ENCODE measurements at places on chromosomes 3 and 15.
A peak's percentile ranks its signal among the peaks of the same experiment; 100 is the strongest.

DNA sequence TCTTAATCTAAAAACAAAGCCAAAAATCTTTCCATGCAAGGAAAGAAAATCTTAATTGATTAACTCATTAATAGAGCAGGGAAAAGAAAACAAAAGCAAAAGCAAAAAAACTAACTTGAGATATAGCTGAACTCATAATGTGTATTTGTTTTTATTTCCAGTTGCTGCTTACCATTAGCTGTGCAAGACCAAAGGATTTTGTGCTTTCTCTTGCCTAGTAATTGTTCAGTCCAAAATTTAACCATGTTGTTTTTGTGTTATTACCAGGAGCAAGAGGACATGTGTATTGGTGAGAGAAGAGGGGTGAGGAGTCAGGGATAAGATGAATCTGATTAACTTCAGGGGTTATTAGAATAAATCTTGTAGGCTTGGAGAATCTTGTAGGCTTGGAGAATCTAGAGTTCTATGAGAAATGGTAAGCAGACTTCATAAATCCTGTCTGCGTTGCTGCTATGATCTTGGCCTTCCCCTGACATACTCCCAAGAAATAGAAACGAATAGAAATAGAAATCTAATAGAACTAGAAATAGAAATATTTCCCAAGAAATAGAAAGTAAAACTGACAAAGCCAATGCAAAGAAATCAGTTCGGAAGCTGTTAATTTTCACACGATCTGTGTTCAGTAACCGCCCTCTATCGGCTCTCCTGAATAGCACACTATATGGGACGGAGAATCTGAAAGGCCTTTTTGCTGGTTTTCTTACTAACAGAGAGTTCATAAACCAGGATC lies 72.6 kb upstream of the TNFSF10 start:
- no peak for DNase-seq

GRCh38 chr3:39757307-39757706 lies 52.1 kb upstream of the MYRIP start:
- DNase-seq: no peak

GRCh38 chr3:187804120-187804744 lies 59.0 kb upstream of the BCL6 start:
- DNase-seq: no peak

GRCh38 chr3:115194476-115194875 lies 47.4 kb upstream of the ZBTB20 start:
- DNase-seq: peak; percentile 6

- no peak for DNase-seq
Measured at GRCh38 chr3:60755094-60755493, 496.2 kb downstream of the FHIT start.

- no peak for DNase-seq
Measured at GRCh38 chr3:52383446-52383845, 61.5 kb downstream of the SEMA3G start.

- no peak for DNase-seq
Measured at GRCh38 chr3:39280571-39280970, 735 bp upstream of the CX3CR1 start.

DNA sequence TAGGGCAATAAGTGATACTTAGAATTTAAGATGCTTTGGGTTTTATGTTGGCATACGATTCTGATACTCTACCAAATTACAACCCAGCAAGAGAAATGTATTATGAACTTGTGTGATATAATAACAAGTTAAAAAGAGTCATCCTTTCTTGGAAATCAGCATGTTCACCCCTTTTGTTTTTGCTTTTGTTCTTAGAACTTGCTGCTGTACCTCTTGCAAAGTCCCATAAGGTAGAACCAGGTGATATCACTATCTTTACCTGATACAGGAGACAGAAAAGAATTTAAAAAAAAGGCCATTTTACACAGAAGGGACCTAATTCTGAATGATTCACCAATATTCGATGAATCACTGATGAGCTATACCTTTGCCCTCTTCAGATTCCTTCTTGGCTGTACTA lies 810.4 kb downstream of the FHIT start:
- no peak for DNase-seq

DNA sequence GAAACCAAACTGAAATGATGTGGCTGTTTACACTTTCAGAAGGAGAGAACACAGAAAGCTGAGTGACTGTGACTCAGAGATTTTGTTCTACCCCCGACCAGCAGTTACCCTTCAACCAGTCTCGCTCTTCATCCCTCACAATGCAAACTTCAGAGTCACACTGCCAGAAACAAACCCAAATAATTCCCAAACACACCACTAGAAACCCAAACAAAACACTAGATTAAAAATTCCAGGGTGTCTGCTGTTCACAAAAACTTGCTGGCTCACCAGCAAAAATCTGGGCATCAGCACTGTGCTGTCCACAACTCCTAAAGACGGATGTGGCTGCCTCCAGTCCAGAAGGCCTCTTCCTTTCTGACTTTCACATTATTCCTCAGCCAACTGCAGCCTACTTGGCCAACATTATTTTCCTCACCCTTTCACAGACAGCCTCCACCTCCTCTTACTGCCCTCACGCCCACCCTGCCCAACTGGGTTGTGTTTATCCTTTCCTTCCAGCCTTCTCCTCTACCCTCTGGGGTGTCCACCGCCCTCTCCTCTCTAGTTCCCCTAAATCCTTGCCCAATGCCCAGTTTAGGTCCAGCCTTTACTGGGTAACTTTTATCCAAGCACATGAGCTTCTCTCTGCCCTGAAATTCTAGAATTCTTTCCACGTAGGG lies 71.4 kb downstream of the MECOM start:
- DNase-seq: no peak

- peak; percentile 45 for DNase-seq
Measured at GRCh38 chr3:133962849-133963248, 66.9 kb downstream of the SLCO2A1 start.

GRCh38 chr15:73704869-73705645 lies 20.9 kb downstream of the CD276 start:
- DNase-seq: no peak

DNA sequence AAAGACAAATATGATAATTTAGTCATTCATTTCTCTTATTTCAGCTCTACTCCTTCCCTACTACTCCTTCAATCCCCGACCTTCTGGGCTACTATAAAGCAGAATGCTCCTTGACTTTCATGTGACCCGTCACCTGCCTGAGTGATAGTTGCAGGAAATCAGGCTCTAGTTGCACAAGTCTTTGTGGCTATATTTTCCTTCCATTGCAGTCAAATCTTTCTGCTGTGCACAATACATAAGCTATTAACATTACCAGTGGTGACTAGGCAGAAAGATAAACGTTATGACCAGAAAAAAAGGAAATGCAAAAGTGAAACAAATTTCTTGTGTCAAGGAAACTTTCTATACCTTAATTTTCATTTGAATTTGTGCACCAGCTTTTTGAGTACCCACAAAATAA lies 2.3 kb downstream of the SUCNR1 start:
- no peak for DNase-seq

DNA sequence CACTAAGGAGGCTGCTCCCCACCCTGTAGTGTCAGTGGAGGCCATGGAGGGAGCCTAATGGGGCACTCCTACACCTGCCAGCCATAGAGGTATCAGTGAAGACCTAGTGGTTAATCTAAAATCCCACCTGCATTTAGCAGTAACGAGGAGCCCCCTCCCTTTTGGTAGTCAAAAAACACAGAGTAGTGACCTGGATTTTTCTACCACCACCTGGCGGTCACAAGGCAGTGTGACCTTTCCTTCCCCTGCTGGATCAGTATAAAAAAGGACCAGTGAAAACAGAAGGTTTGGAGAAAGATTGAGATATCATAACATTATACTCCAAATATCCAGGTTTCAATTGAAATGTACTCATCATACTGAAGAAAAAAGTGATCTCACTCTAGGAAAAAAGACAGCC lies 241.2 kb downstream of the PYDC2 start:
- DNase-seq: no peak

DNA sequence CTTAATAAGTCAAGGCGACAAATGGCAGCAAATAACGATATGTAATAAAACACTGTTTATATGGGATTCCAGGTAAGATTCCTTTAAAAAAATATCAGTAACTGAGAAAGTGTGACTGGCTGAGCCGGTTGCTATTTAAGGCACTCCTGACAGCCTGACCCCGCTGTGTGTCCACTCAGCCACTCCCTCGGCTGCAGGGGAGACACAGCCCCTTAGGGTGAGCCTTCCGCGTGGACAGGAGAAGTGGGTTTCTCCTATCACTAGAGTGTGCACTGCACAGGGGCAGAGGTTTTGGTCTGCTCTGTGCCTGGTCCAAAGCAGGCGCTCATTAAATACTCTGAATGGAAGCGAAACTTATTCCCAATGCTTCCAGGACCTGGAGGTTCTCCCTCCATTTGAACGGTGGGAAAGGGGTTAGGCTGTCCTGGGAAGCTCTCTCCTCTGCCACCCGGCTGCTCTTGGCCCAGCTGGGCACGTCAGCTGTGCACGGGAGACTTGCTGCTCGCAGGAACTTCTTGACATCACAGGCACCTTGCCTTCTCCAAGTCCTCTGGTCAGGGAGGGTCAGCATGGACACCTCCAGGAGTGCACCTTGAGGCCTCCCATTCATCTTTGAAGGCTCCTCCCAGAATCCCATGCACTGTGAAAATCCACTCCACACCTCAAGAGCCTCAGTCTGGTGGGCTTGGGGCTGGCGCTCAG lies 43.3 kb upstream of the SLCO2A1 start:
- no peak for DNase-seq

- no peak for DNase-seq
Measured at GRCh38 chr3:190996181-190996775, 133.8 kb upstream of the GMNC start.

DNA sequence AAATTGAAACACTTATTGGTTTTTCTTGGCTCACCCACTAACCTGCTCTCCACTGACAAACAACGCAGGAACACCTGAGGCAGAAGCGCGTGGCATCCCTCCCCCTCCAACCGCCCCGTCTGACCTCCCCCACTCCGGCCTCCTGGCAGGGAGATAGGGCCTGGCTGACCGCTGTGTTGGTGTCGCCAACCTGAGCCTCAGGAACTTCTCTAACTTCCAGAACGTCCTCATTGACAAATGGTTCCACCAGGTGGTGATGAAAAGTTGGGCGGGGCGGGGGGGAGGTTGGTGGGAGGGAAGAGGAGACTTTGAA lies 22.8 kb downstream of the IL17RD start:
- DNase-seq: no peak

- no peak for DNase-seq
Measured at GRCh38 chr3:65376426-65376825, 662.3 kb downstream of the MAGI1 start.

DNA sequence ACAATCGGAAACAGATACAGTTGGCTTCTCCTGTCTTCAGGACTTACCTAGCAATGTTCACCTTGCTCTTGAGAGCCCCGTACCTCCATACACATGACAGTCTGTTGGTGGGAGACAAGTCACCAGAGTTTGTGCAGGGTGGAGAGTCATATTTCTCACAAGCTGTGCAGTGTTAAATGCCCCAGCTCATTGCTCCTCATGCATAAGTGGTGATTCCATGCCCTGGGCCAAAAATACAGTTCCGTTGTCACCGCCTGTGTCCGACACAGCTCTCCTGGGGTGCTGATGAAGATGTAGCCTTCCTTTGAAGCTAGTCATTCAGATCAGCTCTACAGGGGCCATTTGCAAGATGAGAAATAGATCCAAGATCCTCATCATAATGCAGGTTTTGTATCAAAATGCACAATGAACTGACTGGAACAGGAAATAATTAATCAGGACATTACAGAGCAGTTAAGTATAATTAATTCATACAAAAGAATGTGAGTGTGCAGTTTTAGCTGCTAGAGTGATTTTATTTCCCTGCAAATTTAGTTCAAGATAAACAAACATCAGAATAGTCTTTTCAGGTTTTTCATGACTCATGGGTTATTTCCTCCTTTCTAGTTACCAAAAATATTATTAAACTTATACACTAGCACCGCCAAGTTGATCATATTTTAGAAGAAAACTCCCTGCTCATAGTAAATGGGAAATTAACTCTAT lies 66.5 kb downstream of the CD47 start:
- DNase-seq: no peak

- DNase-seq: no peak
Measured at GRCh38 chr15:29074045-29074444, 188.3 kb downstream of the APBA2 start.

DNA sequence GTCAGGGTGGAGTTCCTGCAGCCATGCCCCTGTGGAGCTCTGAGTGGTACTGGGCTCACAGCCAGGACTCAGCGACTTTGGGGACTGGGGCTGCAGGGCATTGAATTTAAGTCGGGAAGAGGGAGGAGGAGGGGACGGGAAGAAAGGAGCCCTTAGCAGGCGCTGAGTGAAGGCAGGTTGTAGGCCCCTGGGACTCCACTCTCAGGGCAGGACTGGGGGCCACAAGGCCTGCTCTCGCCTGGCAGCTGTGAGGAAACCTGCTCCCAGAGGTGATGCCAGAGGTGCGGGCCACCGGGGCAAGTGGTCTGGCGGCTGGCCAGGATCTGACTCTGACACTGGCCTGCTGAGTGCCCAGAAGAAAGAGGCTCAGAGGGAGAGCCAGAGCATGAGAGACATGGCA lies 73.5 kb downstream of the EPHB3 start:
- DNase-seq: no peak

GRCh38 chr3:11379238-11379823 lies 107.1 kb downstream of the ATG7 start:
- peak; percentile 15 for DNase-seq

GRCh38 chr3:126084768-126085180 lies 850 bp upstream of the SLC41A3 start:
- DNase-seq: no peak

DNA sequence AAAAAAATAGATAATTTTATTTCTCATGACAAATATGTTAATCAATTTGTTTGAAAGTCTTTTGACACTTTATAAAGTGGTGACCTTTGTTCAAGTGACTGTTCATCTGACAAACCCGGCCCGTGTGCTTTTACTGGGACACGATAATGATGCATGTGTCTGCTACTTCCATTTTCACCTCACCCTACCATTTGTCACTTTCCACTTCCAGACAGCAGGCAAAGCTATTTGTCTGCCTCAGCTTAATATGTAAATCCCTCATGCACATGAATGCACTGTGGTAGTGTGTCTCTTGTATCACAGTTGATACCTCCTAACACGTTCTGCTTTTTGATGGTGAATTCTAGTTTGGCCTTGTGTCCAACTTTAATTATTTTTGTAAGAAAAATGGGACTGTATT lies 204.3 kb downstream of the BBX start:
- no peak for DNase-seq

DNA sequence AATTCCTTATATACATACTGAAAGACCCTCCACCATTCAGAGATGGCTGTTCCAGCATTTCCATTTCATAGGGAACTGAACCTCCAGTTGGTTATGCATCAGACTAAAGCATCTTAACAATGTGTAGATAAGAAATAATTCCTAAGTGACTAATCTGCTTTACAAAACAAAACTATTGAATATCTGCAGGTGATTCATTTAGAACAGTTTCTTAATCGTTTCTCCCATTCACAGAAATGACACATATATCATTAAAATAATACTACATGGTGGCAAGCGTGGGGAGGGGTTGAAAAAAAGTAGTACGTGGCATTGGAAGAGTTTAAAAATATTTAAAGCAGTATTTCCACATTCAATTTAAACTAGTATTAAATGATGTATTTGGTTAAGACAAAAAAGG lies 19.5 kb downstream of the COPS2 start:
- peak; percentile 41 for DNase-seq

GRCh38 chr3:149947231-149947630 lies 23.5 kb downstream of the PFN2 start:
- no peak for DNase-seq
